ENCODE measurements at places on chromosomes 11 and 22. TPM values are rescaled to one million over a fixed set of nuclear protein-coding genes. Genes with fewer than 3 reads are reported as not detected.

OR6A2 gene
- 2.9 TPM for total RNA-seq

DNA sequence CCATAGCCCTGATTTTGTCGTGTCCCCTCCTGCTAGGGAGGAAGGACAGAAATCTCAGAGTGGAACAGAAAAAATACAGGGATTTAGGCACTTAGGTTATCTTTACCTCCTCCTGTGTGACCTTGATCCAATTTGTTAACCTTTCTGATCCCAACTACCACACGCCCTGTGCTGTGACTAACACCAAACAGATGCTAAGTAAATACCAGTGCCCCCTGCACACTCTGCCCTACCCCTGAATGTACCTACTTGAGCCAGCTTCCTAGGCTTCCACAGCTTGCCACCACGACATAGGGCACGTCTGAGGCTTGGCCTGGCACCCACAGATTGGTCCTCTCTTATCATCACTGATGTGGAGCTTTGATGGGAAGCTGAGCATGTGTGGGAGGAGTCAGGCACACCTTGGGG is 9.2 kb downstream of the MYO18B start:
- no peak for DNase-seq

- no peak for DNase-seq
Measured at GRCh38 chr11:120066738-120067437, 71.0 kb downstream of the TRIM29 start.

GRCh38 chr11:73141309-73142127 is 600 bp downstream of the FCHSD2 start:
- peak; percentile 91 for DNase-seq

GRCh38 chr11:64999478-64999877 is 2.7 kb upstream of the BATF2 start:
- no peak for DNase-seq

GRCh38 chr11:48008951-48009270 is 28.6 kb downstream of the PTPRJ start:
- no peak for DNase-seq

- DNase-seq, result no peak
Measured at GRCh38 chr22:49726022-49726681, 101.5 kb downstream of the BRD1 start.

DNA sequence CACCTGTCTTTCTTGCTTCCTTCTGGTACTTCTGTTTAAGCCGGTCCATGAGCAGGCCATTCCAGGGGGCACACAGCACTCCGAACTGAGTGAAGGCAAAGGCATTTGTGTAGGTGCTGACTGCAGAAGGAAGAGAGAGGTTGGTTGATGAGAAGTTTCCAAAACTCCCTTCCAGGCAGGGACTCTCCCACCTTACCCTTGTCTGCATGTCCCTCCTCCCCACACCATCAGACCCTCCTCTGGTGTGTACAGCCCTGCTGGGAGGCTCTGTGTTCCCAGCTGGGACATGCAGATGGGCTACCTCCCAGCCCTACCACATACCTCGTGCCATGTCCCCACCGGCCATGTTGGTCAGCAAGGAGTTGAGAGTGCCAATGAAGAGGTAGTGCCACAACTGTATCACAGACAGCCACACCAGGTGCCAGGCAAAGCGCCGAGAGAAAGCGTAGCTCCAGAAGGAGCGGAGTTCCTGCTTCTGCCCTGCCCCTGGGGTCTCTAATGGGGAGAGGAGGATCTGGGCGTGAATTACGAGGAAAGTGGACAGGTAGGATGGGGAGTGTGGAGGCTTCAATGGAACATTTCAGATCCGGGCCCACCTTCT is 12.2 kb downstream of the SLC43A3 start:
- no peak for DNase-seq

- DNase-seq, result no peak
Measured at GRCh38 chr22:28282405-28283067, 363.5 kb upstream of the PITPNB start.

DNA sequence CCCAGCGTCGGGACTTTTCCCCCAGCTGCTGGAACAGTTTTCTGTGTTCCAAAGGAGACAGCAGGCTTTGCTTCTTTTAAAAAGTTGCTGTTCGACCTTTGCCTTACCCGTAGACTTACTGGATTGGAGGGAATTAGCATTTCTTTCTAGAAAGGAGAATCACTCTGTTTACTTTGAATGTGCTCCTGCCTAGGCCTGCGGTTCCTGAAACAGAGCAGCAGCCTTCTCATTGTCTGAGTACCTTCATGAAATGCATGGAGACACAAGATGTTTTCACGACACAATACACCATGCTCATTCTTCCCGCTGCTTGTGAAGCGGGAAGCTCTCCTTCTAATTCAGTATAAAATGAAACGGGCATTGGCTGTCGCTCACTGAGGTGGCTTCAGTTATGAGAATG is 196.2 kb downstream of the TBC1D22A start:
- no peak for DNase-seq

GRCh38 chr11:31240340-31240904 is 129.1 kb downstream of the DCDC1 start:
- peak; percentile 74 for DNase-seq

GRCh38 chr11:7846003-7846402 is 49.3 kb upstream of the OR5P2 start:
- no peak for DNase-seq

DNA sequence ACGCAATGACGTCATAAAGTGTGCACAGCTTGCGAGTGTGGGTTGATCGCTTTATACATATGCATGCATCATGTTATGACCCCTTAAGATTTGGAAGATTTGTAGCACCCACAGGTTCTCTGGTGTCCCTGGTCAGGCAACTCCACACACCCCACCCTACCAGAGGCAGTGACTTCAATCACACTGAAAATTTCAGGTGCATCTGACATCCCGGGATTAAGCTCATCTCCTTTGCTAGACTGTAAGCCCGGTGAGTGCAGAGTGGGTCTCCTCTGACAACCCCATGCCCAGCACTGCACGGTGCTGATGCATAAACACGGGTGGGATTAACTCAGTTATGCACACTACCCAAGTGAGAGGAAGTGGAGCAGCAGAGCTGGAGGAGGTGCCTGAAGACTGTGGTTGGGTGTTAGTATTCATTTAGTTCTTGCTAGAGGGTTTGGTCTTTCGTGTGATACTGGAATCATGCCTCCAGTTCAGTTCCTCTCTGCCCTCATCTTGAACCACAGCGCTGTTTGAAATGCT is 6.5 kb downstream of the ARSA start:
- peak; percentile 83 for DNase-seq

Data from Karpas-422 (cell line).